Stimulated activated CD4-positive, alpha-beta T cell treated with anti-CD3 and anti-CD28 coated beads, Interleukin-4, amount 100 ng/mL, for 24 hours (primary cell): ENCODE measurements at places on chromosomes 6 and 20.

DNA sequence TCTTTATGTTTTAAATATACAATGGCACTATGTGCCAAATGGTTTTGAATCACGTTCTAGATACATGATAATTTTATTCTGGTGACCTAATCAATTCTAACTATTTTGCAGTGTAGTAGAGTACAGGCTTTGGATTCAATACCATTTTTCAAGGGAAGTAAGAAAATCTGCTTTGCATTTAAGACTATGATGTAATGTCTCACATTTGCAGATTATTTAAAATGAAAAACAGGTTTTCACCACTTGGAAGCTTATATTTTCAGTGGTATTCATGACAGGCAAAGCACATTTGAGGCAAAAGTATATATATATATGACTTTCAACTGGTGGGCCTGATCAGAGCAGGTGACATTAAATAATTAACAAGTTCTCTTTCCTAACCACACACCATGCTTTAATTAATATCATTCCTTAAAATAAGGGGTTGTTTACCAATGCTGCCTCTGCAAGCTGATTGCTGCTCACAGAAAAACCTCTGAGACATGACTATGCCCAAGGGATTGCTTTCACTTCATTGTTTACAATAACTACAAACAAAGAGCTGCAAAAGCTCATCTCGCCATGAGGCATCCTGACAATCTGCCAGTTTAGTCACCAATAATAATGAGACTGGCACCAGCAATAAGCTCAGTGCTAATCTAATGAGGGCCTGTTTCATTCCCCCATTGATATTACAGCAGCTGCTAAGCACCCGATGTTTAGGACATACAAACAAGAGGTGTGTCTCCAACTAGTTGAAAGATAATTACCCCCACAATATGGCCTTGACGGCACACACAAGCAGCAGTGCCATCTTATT lies 1176.0 kb upstream of the GJE1 start:
- DNase-seq, result no peak

GRCh38 chr6:23983735-23984134 lies 142.3 kb upstream of the NRSN1 start:
- DNase-seq, result no peak

DNA sequence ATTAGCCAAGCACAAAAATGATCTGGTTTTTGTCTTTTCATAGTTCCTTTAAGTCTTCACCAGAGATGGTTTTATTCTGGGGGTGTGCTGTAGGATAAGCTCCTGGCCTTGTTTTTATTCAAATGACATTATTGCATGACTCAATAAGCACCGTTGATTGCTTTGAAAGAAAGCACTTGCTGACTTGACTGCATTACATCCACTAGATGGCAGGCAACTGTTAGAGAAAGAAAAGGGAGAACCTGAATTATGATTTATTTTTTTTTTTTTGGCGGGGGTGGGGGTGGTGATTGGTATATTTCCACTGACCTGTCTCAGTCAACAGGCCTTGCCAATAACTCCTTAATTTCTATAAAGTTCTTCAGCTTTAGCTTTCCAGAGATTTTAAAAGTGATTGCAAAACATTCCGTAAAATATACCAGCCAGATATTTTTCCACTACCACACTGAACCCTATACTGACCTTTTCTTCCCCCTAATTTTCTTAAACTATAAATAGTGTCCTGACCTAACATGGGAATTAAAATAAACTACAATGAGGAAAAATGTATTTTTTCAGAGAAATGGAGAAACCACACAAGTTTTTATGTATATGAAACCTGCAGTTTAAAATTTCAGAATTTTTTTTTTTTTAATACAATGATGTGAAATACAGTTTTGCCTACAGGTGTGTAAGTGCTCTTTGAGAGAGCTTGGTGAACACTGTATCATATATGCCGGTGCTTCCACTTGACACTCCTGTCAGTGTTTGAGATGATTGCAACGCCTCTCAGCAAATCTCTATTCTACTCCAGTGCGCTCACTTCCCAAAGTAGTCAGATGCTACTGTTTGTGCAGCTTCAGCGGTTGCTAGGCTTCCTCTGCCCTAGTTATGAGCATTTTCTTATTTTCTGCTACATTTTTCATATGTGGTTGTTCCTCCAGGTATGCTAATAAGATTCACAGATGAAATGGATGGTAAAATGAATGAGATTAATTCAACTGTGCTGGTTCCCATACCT lies 274.3 kb downstream of the CD109 start:
- DNase-seq, result no peak

GRCh38 chr6:22657352-22657980 lies 88.1 kb downstream of the HDGFL1 start:
- no peak for DNase-seq

GRCh38 chr6:31558631-31559500 lies 11.5 kb downstream of the NFKBIL1 start:
- DNase-seq, result peak; percentile 80

DNA sequence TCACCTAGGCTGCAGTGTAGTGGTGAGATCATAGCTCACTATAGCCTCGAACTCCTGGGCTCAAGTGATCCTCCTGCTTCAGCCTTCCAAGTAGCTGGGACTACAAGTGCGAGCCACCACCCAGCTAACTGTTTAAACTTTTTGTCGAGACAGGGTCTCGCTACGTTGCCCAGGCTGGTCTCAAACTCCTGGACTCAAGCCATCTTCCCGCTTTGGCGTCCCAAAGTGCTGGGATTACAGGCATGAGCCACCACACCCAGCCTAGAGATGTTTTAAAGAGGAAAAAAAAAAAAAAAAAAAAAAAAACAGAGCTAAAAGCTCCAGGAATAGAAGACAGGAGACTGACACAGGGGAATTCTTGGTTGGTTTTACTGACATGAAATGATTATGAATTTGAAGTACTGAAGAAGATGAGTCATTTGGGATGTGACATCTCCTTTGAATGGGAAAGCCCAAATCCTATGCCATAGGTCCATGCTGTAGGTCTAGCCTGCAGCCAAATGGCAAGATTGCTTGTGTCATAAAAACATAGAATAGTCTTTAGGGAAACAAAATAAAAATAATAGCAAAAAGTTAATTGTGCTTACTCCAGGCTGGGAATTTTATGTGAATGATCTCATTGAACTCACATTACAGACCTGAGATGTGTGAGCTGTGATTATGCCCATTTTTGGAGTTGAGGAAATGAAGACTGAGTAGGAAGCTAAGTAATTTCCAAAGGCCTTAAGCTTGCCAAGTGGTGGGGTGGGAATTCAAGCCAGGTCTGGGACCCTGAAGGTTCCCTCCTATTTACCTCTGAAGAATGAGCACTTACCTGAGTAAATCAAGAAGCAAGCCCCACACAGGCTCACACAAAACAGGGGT lies 24.3 kb upstream of the NHSL1 start:
- DNase-seq, result no peak

DNA sequence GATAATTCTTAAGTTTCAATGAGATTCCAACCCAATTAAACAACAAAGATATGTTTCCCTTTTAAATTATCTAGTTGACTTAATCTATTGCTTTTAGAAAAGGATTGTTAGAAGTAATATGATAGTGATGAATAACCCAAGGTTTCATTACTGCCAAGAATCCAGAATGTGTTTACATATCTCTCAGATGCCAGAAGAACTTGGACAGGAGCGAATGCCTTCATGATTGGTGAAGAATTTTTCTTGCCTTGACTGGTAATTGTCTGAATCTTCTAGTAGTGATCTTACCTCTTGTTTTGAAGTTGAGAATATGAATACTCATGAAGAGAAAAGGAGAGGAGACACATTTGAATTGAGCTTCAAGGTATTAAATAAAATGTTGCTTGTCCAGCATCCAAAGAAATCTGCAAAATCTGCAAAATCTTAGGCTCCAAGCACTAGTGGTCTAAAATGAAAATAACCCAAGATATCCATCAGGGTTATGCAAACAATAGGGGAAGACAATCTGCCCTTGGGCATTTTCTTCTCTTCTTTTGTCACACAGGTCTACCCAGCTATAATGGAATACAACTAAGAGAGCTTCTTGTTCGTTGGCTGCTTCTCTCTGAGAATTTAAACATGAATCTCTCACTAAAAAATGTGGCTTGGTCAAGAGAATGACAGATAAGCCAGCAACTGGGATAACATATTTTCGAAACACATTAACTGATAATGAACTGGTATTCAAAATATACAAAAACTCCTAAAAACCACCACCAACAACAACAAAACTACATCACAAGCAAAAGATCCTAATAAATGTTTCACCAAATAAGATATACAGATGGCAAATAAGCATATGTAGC lies 928.9 kb downstream of the EYS start:
- no peak for DNase-seq

- DNase-seq, result no peak
These were observed 126.5 kb downstream of the EPM2A start for GRCh38 chr6:145608850-145609249.

GRCh38 chr20:35739294-35740163 lies 2.5 kb downstream of the RBM39 start:
- no peak for DNase-seq

DNA sequence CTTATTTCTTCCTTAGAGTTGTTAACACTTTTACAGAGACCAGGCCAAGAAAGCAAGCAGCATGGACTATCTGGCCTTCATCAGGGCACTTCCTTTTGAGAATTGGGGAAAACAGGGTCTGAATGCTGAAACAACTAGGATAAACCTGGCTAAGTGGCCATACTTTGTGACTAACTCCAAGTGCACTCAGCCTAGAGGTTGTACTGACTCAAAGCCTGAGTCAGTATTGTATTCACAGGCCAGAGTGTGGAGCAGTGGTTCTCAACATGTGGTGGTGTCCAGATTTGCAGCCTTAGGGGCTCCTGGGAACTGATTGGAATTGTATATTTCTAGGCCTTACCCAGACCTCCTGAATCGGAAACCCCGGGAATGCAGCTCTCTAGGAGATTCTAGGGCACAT lies 20.1 kb downstream of the SEC23B start:
- no peak for DNase-seq

DNA sequence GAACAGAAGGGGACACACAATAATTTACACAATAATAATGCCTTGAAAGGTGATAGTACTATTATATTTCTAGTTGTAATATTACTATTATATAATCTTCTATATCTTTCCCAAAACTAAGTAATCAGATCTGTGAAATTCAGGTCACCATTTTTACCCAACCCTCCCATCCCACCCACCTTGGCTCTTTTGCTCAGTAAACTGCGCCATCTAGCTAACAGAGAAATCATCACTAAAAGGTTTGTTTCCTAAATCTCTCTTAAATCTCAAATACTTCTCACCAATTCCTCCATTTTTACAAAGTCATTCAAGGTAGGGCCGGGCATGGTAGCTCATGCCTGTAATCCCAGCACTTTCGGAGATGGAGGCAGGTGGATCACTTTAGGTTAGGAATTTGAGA lies 83.4 kb downstream of the CDK19 start:
- DNase-seq, result no peak

DNA sequence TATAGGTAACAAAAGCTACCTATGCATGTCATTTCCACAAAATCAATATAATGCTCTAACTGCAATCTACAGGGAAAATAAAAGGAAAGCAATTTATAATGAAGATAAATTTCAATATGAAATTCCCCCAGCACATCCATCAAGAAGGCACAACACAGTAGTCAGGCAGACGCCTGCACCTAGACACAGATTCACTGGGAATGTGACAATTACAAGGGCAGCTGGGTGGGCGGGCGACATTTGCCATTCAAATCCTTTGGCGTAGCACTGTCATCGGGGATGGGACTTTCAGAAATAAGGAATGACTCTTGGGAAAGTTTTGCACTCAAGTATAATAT lies 60.4 kb downstream of the SULF2 start:
- no peak for DNase-seq

DNA sequence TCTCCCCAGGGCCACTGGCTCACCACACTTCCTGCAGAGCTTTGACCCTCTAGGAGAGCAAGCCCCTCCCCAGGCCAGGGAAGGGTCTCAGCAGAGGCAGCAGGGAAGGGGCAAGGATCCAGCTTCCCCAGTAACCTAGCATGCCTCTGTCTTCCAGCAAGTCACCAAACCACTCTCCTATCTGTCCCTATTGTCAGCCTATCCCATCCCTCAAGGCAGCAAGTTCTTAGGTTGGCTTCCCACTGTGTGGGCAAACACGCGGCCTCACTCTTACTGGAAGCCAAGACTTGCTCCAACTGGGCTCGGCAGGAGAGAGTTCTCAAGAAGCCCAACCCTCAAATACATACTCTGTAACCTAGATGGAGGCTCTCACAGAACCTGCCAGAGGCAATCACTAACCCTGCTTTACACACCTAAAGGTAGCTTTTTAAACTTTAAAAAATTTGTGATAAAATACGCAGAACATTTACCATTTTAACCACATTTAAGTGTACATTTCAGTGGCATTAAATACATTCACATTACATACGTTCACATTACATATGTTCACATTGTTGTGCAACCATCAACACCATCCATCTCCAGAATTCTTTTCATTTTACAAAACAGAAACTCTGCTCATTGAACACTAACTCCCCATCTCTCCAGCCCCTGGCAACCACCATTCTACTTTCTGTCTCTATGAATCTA lies 58.5 kb downstream of the MRPL14 start:
- DNase-seq, result no peak

- DNase-seq, result peak; percentile 66
These were observed 138.9 kb downstream of the TMEM242 start for GRCh38 chr6:157184202-157185015.

- DNase-seq, result no peak
These were observed 53.9 kb downstream of the ADNP start for GRCh38 chr20:50877232-50877743.

- DNase-seq, result peak; percentile 82
These were observed 18.1 kb downstream of the OR2B2 start for GRCh38 chr6:27893836-27894807.

- no peak for DNase-seq
These were observed 335.3 kb downstream of the SOX4 start for GRCh38 chr6:21928827-21929226.

- DNase-seq, result no peak
These were observed 32.1 kb downstream of the BEND3 start for GRCh38 chr6:107083047-107083768.

DNA sequence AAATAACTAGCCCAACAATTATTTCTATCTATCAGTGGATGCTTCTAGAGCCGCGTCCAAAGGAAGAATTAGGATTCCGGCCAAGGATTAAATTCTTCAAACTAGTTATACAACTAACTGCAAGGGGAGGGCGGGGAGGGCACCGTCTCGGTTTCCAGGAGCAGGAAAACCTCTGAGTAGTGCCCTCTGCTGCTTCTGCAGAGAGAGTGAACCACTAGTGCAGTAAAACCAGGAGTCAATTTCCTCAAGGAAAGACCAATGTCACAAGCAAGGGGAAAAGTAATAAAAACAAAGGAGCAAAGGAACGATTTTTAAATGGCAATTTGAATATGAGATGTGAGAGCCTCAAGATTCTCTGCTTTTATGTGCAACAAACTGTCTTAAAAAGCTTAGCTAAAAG lies 16.5 kb upstream of the UBE2J1 start:
- no peak for DNase-seq

GRCh38 chr20:14334306-14334930 lies 3.0 kb downstream of the FLRT3 start:
- DNase-seq, result no peak

DNA sequence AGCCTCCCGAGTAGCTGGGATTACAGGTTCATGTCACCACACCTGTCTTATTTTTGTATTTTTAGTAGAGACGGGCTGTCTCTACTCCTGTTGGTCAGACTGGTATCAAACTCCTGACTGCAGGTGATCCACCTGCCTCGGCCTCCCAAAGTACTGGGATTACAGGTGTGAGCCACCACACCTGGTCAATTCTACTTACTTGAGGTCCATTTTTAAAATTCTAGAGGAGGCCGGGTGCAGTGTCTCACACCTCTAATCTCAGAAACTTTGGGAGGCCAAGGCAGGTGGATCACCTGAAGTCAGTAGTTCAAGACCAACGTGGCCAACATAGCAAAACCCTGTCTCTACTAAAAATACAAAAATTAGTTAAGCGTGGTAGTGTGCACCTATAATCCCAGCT lies 7.8 kb downstream of the RIPOR3 start:
- DNase-seq, result no peak
